ENCODE measurements at places on chromosomes 1 and 21. TPM values are rescaled to one million over a fixed set of nuclear protein-coding genes. Genes with fewer than 3 reads are reported as not detected.

GRCh38 chr1:237386362-237387143, 344.6 kb downstream of the RYR2 start:
- peak; percentile 33 for DNase-seq

DNA sequence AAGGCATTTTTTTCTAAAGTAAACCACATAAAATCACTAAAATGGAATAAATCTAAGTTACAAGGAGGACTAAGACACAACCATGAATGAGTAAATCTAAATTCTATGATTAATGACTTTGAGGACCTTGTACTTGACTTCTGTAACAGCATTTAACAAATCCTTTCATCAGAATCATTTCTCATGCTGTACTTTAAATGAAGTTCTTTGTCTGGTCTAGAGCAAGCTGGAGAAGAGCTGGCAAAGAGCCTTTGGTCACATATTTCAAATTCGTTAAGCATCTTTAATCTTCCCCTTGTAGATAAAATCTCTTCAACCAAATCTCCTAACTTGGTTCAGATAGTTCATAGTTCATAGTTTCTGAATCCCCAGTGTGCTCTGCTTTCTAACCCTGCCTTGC, 405.4 kb downstream of the PTPRC start:
- DNase-seq = no peak

DNA sequence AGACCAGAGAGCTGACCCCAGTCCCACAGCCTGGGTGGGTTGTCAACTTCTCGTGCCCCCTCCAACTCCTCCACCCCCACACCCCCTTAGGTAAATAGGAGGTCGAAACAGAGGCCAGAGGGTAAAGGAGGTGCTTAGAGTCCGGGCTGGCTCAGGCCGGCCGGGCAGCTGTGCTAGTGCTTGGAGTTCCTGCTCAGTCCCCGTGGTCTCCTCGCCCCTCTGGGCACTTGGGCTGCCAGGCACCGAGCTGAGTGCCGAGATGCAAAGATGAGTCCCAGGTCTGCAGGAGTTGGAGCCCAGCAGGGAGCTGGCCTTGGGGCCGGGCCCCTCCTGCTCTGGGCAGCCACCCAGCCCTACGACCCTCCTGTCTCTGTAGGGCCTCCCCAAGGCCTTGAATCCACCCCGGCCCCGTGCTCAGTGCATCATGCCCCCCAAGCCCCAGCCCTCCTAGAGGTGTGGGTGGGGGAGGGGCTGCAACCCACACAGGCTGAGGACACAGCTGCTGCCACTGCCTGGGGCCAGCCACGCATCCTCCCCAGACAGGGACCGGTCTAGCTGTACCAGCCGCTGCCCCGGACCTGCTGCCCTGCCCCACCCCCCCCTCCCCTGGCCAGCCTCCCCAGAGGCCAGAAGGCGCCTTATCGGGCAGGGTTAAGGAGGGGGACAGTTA, 1.9 kb downstream of the SMIM1 start:
- no peak for DNase-seq

PATJ gene
- total RNA-seq = 31.6 TPM

- DNase-seq = peak; percentile 60
Measured at GRCh38 chr1:22153660-22154437, 11.0 kb upstream of the WNT4 start.

GRCh38 chr1:155070721-155071569, 7.4 kb downstream of the EFNA4 start:
- DNase-seq = peak; percentile 95

ACKR1 gene
- not detected for total RNA-seq

C1QC gene
- not detected for total RNA-seq

DNA sequence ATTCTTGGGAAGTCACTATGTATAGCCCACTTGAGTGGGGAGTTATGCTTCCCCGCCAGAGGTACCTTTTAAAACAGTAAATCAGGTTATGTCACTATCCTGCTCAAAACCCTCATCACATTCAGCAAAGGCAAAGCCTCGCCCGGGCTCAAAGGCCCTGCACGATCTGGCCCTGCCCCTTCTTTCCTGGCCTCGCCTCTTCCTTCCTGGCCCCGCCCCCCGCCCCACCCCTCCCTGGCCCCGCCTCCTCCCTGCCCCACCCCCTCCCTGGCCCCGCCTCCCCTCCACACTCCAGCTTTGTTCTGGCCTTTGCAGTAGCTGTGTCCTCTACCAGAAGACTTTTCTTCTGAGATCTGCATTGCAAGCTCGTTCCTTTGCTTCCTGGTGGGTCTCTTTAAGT, 6.6 kb downstream of the LDLRAD2 start:
- peak; percentile 100 for DNase-seq

DNA sequence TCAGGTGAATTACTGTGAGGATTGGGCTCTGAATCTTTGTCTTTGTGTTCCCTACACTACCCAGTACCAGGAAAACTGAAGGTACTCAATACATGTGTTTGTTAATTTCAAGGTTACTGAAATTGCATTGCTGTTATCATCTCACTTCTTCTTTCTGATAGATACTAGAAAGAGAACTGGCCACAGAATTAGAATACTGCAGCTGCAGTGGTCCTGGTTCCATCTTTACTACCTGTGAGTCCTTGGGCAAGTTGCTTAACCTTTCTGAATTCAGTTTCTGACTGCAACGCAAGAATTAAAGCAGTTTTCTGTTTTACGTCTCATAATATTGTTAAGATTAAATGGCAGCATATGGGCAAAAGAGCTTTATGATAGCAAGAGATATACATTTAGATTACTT, 263.5 kb downstream of the LMO4 start:
- DNase-seq = no peak

- no peak for DNase-seq
Measured at GRCh38 chr1:243287652-243288051, 31.8 kb downstream of the SDCCAG8 start.

PROX1 gene
- total RNA-seq = 2.9 TPM

- no peak for DNase-seq
Measured at GRCh38 chr1:30447701-30448100, 275.7 kb downstream of the MATN1 start.

DNA sequence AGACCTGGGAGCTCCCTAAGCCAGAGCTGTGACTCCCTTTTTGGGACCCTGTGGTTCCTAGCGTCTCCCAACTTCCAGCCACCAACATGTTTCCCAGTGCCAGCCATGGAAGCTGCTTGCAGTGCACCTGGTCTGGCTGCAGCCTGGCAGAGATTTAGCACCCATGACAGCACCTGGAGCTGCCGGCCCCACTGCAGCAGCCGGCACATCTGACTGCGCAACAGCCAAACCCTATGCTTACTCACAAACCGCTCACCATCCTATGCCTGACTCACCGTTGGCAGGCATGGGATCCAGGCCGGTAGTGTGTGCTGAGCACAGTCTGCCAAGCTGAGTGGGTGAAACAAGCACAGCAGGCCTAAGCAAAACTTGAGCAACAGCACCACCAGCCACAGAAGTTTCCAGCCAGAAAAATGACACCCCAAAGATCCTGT, 435.9 kb upstream of the PRMT6 start:
- no peak for DNase-seq

DNA sequence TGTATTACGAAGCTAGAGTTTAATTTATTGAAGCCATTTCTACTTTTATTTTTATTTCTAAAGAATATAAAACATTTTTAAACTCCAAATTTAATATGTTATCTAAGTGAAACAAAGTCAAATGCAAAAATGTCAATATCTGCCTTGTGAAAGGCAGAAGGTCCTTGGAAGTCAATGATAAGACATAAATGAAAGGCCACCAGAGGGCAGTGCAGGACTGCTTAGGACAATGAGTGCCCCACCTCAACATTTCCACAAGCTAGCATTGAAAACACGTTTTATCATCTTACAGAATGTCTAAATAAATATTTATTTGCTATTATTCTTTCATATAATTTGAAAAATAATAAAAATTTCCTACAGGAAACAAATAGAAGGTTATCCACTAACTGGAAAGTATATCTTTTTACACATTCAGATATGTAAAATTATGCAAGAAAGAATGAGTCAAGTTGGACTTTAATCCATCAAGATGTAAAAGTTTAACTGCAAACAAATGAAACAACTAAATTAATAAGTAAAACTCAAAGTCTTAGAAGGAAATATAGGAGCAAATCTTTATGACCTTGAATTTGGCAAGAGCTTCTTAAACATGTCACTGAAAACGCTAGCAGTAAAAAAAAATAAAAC, 140.1 kb upstream of the FMN2 start:
- peak; percentile 67 for DNase-seq

AQP10 gene
- total RNA-seq = not detected

S100A7 gene
- not detected for total RNA-seq

GRCh38 chr1:156896490-156897033, 3.0 kb downstream of the PEAR1 start:
- peak; percentile 72 for DNase-seq

SPRR1A gene
- not detected for total RNA-seq

- DNase-seq = peak; percentile 61
Measured at GRCh38 chr1:14767075-14767474, 168.6 kb downstream of the KAZN start.

OR2L13 gene
- not detected for total RNA-seq

Measured in H7 (cell line).